Sigmoid colon (tissue), 7 donors: ENCODE measurements at places on chromosomes 11 and 22. TPM values are rescaled to one million over a fixed set of nuclear protein-coding genes. Genes with fewer than 3 reads are reported as not detected.
A peak's percentile ranks its signal among the peaks of the same experiment; 100 is the strongest.

GRCh38 chr22:28920757-28921584 lies 37.6 kb downstream of the ZNRF3 start:
- no peak for DNase-seq

- no peak for DNase-seq
These were observed 54.2 kb upstream of the TTLL12 start for GRCh38 chr22:43241138-43241597.

DNA sequence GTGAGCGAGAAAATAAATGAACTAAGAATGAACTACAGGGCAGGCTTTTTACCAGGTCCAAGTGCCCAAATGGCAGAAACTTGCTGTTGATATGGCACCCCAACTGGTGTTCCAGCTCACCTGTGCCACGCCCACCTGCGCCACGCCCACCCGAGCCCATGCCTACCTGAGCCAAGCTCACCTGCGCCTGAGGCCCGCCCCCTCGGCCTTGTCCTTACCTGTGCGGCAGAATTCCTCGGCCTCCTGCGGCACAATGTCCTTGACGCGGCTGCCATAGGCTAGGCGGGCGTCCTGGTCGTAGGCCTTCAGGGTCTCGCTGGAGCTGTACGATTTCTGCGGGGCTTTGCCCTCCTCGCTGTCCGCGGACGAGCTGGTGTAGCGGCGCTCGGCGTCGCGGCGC lies 371.3 kb downstream of the TENM4 start:
- DNase-seq: no peak

DNA sequence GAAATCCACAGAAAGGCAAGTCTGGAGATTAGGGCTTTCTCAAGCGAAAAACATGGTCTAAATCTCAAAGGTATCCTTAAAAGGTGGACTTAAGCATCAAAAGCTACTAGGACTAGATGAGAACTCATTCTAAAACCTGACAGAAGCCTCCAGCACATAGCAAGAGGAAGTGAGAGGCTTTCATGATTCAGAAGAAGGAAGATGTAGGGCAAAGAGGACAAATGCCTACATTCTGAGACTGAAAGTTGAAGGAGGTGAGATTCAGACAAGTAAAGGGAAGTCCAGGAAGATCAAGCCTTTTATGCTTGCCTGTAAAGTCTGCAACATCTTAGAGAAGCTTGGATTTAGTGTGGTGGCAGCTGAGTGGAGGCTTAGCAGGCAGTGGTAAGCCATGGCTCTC lies 98.9 kb downstream of the PGR start:
- no peak for DNase-seq

GRCh38 chr11:198236-198806 lies 5.4 kb downstream of the SCGB1C1 start:
- peak; percentile 63 for DNase-seq

GRCh38 chr11:5665051-5665570 lies 19.8 kb downstream of the TRIM5 start:
- DNase-seq: no peak

DNA sequence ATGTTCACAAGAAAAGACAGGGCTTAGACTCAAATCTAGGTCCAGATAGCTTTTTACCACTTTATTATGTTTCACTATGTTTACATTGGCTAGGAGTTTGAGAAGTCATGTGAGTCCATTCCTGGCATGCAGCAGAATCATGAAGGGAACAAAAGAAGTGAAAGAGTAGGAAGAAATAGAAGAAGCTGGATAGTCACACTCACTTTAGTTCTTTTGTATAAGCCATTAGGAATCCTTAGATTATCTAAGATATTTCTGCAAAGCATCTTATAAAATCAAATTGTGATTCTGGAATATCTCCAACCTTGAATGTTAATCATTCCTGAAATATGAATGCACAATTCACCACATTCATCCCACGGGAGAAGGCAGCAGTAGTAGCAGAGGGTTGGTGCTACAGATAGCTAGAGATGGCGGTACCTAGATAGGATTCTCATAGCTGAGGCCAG lies 31.9 kb downstream of the MAML2 start:
- DNase-seq: no peak

DNA sequence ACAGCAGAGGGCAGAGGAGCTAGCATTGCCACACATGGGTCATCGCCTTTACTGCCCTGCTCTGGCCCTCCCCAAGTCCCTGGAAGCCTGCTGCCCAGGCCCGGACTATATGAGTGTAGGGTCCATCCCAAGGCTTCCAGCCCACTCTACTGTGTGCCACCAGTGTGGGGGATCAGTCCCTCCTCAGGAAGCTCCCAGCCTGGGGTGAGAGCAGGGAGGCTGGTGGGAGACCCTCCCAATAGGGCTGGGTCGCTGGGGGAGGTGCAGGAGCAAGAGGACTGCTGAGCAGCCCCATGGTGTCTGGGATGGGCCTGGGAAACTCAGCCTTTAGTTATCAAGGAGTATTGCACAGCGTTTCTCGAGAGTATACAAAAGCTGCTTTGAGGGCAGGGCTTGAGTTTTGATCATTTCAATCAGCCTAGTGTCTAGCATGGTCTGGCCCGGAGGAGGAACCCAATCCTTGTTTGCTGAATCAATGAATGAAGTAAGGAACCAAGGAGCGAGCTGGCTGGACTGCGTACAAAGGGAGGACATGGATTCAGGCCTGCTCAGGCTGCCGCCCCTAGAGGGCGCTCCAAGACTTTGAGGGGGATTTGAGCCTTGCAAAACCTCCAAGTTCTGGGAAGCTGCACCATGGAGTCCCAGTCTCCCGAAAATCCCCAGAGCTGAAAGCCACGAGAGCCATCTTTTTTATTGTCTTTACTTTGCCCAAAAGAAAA lies 89.0 kb upstream of the PARVA start:
- peak; percentile 94 for DNase-seq

GRCh38 chr22:36538529-36538928 lies 9.6 kb upstream of the EIF3D start:
- DNase-seq: no peak

- DNase-seq: peak; percentile 11
These were observed 195.9 kb downstream of the DSCAML1 start for GRCh38 chr11:117601006-117601708.

DNA sequence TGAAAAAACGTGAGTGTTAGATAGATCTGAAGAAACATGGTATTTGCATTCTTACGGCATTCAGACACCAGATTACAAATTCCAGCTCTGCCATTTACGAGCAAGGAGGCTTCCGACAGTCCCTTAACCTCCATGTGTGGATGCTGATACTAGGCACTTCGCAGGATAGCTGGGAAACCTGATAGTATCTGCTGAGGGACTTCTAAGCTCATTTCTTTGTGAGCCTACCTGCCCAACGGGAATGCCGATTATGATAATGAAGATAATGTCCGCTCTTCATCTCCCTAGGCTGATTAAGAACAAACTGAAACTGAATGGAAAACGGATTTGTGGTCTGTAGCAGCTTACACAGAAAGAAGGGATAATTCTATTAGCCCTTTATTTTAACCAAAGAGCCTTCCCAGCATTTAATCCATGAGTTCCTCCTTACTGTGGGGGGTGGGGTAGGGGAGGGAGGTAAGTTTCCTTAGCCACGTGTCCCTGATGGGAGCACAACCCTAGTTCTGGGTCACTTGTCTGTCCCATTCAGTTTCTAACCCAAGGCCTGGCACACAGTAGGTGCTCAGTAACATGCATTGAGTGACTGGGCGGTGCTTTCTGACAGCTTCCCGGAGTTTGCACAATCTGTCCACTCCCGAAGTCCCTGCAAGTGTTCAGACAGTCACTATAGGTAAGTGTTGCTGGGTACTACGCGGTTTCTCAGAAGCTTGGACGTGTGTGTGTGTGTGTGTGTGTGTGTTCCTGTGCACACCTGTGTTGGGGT lies 39.2 kb downstream of the CD6 start:
- no peak for DNase-seq

- DNase-seq: peak; percentile 87
These were observed 602 bp downstream of the EWSR1 start for GRCh38 chr22:29268511-29269229.

- DNase-seq: no peak
These were observed 27.9 kb downstream of the EXPH5 start for GRCh38 chr11:108565653-108566052.

- no peak for DNase-seq
These were observed 7.0 kb upstream of the SLC1A2 start for GRCh38 chr11:35426351-35426750.

DNA sequence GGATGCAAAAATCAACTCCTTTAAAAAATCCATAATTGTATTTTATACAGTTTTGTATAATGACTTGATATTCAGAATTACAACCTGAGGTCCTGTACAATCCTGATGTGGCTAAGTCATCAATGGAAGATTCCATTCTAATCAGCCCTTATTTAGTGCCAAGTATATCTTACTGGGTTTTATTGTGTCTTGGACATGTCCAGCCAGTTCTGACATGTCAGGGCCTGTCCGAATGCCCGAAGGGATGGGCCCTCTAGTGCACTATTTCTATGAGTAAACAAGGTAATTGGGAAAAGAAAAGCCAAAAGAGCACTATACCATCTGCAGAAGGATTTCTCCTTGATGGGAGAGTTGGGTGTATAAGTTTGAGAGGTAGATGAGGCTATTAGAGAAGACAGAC lies 412.9 kb downstream of the METTL15 start:
- no peak for DNase-seq

GRCh38 chr11:69894648-69895047 lies 75.4 kb upstream of the FGF3 start:
- DNase-seq: no peak

DNA sequence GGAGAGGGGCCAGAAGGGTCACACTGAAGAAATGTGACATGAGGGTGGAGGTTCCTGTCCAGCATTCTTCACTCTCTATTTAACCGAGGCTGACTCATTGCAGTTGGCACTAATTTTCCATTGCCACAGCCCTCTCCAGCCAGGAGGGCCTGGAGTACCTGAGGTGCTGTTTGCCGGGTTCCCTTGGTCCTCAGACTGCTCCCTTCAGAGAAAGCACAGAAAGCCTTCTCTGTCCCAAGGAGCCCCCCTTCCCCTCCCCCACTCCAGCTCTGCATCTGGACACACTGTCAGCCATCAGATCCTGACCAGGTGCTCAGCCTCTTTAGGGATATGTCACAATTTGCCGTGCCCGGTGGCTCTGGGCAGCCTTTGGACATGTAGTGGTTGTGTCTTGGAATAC lies 3.2 kb upstream of the C11orf91 start:
- no peak for DNase-seq

GRCh38 chr11:98955551-98955950 lies 65.2 kb upstream of the CNTN5 start:
- DNase-seq: no peak

GRCh38 chr22:37033605-37034430 lies 14.3 kb downstream of the MPST start:
- no peak for DNase-seq

- no peak for DNase-seq
These were observed 666 bp downstream of the PDGFB start for GRCh38 chr22:39244136-39244495.

- DNase-seq: peak; percentile 32
These were observed 33.0 kb upstream of the TH start for GRCh38 chr11:2204361-2205213.

GRCh38 chr11:83069441-83070043 lies 2.2 kb downstream of the RAB30 start:
- no peak for DNase-seq

- no peak for DNase-seq
These were observed 25.7 kb upstream of the PRAME start for GRCh38 chr22:22584722-22585121.

DNA sequence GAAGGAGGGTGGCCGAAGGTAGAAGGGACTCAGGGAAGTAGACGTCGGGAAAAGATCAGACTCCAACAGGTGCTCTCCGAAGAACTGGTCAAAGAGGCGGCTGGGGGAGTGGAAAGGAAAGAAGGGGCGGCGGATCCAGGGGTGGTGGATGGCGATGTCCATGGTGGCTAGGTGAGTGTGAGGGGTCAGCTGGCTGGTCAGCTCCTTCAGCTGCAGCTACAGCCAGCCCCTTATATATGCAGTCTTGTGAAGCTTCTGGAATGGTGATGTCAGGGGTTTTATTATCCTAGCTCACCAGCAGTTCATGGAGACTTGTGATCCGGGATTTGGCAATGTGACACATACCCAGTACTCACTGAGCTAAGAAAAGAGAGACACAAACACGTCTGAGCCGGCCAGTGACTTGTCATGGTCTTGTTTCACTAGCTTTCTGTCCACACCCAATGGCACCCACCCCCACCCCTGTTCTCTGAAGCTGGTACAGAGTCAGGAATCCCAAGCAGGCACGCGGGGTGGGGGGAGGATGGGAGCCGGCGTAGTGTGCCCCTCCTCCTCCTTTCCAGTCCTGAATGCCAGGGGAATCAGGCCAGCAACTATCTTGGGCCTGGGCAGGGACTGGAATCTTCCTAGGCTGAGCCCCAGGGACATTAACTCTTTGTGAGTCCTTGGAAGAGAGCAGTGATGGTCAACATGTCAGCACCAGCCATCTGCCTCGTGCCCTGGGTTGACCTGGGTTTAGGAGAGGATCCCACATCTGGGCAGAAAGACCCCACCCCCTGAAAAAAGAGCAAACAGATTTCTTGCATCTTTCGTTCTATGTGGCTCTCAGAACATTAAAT lies at the start of gene CRYAB:
Gene CRYAB (minus strand): TSS at position 208 of the 839 bp plus-strand sequence. CDS start 46 bp downstream, at position 162.
- peak; percentile 96 for DNase-seq

- DNase-seq: peak; percentile 73
These were observed 16.5 kb downstream of the SCYL1 start for GRCh38 chr11:65541093-65541982.

GRCh38 chr11:45939836-45940235 lies 17.4 kb downstream of the LARGE2 start:
- DNase-seq: no peak

DNA sequence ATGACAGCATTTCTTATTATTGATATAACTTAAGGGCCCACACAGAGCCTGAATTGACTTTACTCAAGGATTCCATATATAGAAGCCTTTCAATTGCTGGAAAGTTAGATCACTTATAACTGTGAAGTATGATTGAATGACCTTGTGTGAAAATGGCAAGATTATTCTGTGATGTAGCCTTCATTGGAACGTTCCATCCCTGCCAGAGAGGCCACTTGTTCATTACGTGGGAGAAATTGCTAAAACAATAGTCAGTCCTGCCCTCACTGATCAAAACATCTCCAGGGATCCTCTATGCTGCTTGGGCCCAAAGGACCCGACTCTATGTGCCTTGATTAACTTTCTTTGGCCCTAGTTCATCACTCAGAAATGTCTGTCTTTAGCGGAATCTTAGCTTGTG lies 159.5 kb upstream of the BLID start:
- DNase-seq: no peak

GRCh38 chr11:122850076-122850631 lies 11.9 kb downstream of the CRTAM start:
- no peak for DNase-seq

SLC5A4 gene
- total RNA-seq: 0.36 TPM

RRAS2 gene
- total RNA-seq: 37.2 TPM

DEUP1 gene
- total RNA-seq: not detected

ALDH3B1 gene
- total RNA-seq: 9.4 TPM

RPS19BP1 gene
- 165 TPM for total RNA-seq

OR51B4 gene
- not detected for total RNA-seq

SHANK2 gene
- 13.3 TPM for total RNA-seq

C11orf52 gene
- 3.9 TPM for total RNA-seq

OR6M1 gene
- not detected for total RNA-seq

OR51B5 gene
- not detected for total RNA-seq

SEPTIN3 gene
- 1.6 TPM for total RNA-seq

WNT7B gene
- not detected for total RNA-seq

HORMAD2 gene
- total RNA-seq: not detected

MPST gene
- total RNA-seq: 109 TPM
